ENCODE measurements at places on chromosomes 5 and 9.

DNA sequence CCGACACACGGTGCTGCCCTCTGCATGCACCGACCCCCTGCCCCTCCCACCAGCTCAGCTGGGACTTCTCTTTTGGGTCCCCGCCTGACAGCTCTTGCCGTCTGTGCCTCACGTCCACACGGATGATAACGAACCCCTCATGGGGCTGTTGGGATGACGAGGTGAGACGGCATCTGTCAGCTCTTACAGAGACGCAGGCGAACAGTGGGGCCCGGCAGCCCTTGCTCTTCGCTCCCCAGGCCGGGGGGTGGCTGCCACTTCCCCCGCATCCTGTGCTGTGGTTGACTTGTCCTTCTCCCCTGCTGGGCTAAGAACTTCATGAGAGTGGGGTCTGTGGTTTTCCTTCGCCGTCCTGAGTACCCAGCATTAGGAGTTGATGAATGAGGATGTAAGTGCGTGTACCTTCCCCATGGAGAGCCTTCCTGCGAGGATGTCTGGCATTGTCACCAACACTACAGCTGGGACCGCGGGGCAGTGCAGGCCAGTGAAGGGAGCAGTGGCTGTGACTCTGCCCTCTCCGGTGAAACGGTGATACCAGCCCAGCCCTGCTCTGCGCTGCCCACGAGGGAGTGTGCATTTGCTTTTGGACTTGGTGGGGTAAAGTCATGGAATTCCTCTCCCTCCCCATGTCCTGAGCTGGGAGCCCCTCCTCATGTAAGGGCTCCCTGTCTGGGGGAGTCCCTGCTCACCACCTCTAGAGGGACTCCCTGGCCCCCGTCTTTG is 23.2 kb downstream of the HK3 start:
- DNase-seq, result no peak

GRCh38 chr5:139150367-139150999 is 47.7 kb downstream of the SIL1 start:
- DNase-seq, result no peak

DNA sequence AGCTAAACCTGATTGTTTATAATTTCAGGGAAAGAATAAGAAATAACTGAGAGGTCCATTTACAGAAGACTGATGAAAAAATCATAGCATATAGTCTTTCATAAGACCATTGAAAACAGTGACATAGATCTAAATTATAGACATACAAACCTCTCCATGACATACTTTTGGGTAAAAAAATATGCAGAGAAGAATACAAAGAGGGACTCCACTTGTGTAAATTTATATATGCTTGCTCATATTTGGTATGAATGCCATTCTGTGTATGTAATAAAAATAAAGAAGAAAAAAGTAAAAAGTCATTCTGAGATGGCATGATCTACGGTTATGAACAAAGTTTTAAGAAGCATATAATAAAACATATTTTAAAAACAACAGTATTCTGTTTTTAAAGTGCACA is 310.7 kb downstream of the ASTN2 start:
- no peak for DNase-seq

DNA sequence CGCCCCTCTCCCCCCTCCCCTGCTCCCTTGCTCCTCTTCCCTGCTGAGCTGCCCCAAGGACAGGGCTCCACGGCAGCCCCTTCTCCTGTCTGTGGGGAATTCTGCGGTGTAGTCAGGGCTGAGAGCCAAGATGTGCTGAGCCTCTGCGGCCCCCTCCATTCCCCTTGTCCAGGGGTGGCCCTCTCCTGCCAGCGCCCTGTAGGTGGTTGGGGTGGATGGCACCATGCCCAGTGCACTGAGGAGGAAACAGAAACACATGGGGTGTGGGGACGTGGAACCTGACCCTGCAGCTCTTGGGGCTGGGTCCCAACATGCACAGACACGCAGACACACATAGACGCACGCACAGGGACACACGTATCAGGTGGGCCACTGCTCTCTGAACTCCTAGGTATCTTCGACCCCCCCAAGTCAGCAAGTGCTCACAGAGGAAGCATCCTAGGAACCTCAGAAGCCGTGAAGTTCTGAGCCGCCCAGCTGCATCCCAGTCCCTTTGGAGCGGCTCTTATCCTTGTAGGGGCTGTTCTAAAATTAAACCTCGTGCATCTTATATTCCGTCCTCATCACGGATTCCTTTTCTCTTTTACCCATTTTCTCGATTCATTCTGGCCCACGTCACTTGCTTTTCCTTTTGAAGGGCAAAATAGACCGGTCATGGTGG is 64.8 kb downstream of the HMCN2 start:
- no peak for DNase-seq

DNA sequence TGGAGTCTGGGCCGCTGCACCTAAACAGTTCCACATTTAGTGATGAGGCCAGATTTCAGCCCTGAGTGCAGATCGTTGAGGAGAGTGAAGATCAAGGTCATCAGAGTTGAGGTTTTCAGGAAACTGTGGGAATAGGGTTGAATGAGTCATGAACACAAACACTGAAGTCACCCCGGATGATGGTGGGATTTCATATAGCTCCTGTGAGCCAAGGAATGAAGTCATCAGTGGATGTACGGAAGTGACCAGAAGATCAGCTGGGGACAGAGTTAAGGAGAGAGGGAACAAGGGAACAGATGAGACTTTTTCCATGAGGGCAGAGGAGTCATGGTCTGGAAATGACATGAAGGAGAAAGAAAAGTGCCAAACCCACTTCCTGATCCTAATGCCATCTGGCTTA is 36.5 kb downstream of the PALM2AKAP2 start:
- DNase-seq, result no peak

GRCh38 chr9:96874201-96874785 is 20.0 kb upstream of the ZNF782 start:
- DNase-seq, result no peak

GRCh38 chr5:146529984-146530383 is 14.0 kb upstream of the GPR151 start:
- peak; percentile 30 for DNase-seq

DNA sequence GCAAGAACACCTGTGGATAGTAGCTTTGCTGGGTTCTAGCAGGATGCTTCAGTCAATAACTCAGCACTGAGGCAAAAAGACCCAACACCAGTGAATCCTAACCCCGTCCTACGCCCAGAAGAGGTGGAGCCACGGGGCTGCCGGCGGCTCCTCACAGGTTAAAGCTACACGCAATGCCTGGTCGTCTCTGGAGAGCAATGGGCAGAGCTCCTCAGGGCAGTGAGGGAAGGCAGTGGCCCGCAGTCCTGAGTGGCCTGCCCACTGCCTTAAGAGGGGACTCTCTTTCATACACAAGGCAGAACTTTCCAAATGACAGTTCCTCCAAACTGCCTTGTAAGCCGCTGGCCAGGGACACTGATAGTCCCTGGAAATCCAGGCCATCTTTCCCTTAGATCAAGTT is 244.2 kb upstream of the IRX2 start:
- DNase-seq, result no peak

GRCh38 chr5:68257210-68257609 is 41.7 kb downstream of the PIK3R1 start:
- no peak for DNase-seq

DNA sequence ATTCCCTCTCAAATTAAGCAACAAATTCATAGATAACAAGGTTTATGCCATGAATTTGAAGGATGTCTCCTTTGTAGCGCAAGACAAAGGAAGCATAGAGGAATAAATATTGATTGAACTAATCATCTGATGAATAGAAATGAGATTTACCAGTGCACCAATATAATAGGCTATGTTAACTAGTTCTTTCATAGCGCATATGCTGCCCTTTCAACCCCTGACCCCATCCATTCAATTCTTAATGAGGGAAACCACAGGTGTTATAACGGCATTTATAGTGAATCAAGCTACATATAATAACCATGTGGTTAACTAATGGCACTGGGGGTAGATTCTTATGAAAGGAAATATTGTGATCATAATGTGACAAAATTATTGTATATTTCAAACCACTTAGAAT is 6.5 kb downstream of the RORB start:
- no peak for DNase-seq

DNA sequence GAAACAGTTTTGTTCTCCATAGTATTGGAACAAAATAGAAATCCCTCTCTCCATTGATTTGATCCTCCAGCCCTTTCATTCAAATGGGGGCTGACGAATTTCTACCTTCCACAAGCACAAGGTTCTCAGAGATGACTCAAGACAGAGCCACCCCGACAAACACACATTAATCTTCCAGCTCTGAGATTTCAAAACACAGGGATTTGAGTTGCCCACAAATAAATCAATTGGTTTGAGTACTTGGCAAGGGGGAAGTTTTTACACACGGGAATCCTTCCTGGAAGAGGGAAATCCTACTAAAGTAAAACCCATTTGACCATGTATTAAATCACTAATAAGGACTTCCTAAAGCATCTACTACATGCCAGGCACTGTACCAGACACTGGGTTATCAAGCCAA is 5.4 kb downstream of the ADRA1B start:
- no peak for DNase-seq

GRCh38 chr9:88925481-88925880 is 65.8 kb upstream of the S1PR3 start:
- DNase-seq, result no peak

GRCh38 chr5:82862261-82862660 is 214.9 kb downstream of the TMEM167A start:
- DNase-seq, result no peak

GRCh38 chr5:138528208-138528607 is 14.8 kb downstream of the ETF1 start:
- no peak for DNase-seq

DNA sequence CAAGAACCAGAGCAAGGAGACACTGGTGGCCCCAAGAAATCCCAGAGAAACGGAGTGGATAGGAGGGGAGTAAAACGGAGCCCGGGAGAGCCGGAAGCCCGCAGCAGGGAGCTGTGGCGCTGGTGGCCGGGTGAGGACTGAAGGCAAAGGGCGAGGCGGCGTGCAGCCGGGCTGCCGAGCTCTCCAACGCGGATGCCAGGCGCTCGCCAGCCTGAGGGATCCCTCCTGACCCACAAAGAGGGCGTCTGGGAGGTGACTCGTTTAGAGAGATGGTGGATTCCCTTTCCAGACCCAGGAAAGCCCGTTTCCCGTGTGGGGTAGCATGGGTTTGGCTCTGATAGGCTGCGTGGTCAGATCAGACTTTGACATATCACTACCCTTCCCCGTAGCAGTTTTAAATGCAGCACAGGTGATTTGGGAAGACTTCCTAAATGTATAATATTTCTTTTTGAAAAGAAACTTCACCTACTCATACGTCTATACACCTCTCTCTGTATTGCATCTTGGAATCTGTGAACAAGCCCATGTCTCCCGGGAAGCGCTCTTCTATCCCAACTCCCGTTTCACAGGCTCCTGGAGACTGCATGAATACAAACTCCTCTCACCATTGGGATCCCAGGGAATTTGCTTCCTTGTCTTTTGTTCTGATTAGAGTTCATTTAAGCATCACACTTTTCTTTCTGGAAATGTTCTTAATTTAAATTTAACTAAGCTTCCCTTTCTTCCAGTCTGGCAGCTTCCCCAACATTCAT is 158.1 kb downstream of the C9orf152 start:
- peak; percentile 21 for DNase-seq

GRCh38 chr9:130775336-130775991 is 59.6 kb upstream of the ABL1 start:
- DNase-seq, result no peak

DNA sequence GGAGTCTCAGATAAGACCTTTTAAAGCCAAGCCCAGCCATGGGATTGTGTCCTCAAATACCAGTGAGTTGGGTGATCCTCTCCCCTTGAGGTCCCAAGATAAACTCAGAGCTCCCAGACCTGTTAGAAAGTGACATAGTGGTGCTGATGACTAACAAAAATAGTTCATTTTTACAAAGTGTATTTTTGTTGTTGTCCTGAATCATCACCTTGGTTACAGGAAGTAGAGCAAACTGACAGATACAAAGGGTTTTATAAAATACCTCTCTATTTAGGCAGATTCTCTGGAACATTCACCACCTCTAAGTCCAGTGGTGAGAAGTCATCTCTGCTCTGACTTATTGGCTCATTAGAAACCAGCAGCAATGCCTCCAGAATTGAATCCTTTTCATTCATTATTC is 259.3 kb downstream of the CEMIP2 start:
- no peak for DNase-seq

DNA sequence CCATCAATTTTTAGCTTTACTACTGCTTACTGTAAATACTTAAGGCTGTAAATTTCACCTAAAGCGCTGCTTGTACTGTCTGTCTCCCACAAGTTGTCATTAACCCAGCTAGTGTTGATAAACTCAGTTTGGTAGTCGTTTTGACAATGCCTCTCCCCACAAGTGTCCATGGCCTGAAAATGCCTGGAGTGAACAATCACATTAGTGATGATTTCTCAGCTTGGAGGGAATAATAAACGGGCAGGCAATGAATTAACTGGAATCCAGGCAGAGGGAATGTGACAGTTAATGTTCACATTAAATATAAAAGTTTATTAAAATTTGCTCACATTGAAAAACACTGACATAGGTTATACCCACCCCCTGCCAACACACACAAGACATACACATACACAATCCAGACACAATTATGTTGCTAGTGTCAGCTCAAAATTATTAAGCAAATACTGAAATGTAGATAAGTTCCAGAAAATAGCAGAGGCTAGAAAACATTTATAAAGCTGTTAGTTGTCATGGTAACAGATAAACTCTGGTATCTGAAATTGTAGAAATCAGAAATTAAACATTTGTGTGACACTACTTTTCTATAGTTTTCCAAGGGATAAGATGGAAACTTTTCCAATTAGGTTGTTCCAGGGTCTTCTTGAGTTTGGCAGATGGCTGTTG is 341.9 kb downstream of the DIRAS2 start:
- no peak for DNase-seq

Data from GM13977 (cell line).